Mucosa of descending colon (tissue), 3 donors: ENCODE measurements at places on chromosomes 12 and 14.

DNA sequence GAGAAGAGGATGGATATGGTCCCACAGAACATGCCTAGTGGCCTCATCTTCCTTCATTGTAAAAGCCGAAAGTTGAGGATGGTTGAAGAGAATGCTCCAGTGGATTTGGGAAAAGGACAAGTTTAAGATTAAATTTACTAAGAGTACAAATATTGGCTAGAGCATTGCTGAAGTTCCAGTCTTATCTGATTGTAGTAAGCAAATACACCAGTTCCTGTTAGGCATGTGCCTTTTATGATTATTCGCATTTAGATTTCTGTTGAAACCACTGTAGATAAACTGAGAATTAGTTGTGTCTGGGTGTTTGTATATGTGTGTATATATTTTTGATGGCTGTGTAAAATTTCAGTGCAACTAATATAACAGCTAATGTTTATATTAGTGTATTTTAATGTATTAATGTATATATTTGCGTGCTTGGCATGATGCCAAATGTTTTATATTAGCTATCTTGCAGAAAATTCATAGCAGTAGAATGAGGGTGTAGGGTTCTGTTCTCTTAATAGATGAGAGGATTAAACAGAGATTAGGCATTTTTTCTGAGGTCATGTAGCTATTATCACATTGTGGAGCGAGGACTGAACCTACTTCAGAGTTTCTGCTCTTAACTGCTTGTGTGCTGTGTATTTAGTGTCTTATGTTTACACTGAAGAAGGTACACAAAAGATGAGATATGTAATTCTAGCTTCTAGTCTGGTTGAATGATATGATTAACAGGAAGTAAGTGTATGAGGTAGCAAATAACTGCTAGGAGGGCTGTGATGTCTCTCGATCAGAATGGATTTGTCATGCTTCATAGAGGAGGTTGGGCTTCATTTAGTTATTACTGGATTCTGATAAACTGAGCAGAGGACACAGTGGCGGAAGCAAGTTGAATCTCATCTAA, 21.1 kb downstream of the FKBP3 start:
- no peak for DNase-seq

DNA sequence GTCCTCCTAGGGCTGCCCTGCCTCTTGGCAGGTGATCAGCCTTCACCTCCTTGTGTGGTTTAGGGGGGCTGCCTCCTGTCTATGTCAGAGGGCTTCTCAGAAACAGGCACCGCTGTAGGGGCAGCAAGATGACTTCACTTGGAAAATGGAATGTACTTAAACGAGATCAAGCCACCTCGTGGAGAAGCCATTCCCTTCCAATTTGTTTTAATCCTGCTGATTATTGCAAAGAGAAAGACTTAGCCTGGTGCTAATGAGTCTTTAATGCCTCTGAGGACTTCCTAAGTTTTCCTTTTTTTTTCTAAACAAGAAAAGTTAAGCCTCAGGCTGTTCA, 62.3 kb upstream of the RFLNA start:
- DNase-seq = no peak

DNA sequence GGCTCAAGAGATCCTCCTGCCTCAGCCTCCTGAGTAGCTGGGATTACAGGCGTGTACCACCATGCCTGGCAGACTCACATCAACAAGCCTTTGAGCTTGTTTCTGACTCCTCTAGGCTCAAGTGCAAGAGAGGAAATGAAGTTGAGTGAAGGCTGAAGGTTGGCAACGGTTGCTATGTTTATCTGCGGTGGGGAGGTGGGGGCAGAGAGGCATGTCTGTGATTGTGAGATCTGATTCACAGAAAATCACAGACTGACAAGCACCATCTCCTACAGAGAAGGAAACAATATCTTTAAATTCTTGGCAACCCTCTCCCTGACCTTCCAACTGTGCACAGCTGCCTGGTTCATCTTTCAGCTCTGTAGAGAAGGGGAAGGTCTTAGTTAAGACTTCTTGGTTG, 22.1 kb upstream of the NINJ2 start:
- DNase-seq = peak; percentile 47

DNA sequence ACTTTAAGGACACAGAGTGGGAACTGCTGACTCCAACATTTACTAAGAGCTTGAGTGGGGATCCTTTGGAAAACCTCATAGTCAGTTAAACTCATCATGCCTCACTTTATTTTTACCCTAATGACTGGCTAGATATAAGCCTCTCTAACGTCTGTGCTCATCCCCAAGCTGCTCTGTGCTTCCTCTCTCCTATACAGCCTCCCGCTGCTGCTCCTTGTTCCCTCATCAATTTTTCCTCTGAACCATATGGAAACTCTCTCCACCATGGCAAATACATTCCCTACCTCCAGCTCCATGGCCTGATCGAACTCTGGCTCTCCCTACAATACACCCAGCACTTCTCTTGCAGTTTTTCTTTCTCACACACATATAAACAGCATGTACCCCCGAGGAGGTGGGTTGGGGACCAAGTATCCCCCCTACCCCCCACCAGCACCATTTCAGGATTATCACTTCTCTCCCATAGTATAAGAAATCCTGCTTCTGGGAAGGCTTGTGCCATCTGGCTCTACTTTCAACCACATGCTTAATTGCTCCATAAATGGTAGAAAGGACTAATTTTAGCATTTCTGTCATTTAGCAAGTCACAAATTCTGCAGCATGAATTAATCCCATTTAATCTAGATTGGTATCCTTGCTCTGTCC, 39.2 kb upstream of the DYRK2 start:
- DNase-seq = no peak

GRCh38 chr14:101043891-101044290, 140.4 kb upstream of the RTL1 start:
- DNase-seq = no peak

- DNase-seq = no peak
These were observed 38.4 kb downstream of the LRP6 start for GRCh38 chr12:12228402-12228801.

DNA sequence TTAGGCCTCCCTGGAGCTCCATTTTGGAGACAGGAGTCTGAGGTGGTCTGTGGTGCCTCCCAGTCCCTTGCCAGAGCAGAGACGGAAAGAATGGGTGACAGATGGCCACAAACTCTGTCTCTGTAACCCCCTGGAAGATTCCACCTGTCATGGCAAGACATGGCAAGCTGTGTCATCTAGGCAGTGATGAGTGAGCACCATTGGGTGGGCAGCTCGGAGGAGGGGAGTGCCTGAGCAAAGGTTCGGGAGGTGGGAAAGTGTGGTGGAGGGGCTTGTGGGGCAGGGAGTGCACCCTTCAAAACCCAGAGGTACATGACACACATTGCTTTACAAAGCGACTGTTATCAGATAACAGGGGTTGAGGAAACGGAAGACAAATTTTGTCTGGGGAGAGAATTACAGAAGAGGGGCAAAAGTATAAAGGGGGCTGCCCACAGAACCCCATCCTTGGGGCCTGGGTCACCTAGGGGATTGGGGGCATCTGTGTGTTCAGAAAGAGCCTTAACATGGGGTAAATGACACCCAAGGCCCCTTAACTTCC, 3.5 kb downstream of the RIN3 start:
- DNase-seq = no peak

- DNase-seq = no peak
These were observed 76.3 kb downstream of the SCAF11 start for GRCh38 chr12:45914090-45914489.

DNA sequence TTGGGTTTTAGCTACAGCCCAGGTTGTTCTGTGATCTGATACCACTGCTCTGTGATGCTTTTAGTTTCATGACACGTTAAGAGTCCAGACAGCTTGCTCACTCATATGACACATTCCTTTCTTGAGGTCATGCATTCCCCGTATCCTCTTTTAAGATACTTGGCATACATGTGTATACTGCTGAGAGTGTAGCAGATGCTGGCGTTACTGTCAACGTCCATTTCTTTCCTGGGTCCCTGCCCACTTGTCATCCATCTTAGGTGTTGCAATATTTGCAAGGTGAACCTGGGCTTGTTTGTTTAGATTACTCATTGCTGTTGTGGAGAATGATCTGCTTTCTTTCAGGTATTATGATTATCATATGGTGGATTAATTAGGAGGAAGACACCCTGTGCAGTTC, 9.1 kb upstream of the EMP1 start:
- DNase-seq = no peak

- DNase-seq = no peak
These were observed 2.0 kb downstream of the POP5 start for GRCh38 chr12:120579179-120579578.

DNA sequence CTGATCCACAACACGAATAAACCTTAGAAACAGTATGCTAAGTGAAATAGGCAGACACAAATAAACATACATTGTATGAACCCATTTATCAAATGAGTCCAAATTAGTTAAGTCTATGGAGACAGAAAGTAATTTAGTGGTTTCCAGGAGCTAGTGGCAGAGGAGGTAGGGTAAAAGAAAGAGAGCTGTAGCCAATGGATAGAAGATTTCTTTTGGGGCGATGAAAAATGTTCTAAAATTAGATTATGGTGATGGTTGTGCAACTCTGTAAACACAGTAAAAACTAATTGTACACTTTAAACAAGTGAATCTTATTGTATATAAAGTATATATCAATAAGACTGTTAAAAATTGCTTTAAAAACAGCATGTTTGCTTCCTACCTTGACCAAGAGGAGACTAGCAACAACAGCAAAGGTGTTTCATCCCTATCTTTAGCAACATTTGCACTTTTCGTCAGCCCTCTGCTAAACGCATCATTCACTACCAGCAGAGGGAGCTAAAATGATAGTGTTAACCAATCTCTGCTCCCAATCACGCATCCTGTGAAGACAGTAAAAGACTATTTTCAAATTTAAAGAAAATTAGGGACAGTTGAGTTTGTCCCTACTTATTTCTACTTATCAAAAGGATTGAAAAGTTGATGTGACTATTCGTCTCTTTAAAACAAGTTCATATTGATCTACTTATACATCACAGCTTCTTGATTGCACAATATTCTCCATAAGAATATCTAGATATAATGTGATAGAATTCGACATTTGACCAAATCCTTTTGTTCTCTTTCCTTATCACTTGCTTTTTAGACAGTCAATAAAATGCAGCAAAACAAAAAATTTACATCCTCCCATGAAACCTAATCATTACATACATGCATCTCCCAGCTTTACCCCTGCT, 24.0 kb upstream of the LGR5 start:
- no peak for DNase-seq

DNA sequence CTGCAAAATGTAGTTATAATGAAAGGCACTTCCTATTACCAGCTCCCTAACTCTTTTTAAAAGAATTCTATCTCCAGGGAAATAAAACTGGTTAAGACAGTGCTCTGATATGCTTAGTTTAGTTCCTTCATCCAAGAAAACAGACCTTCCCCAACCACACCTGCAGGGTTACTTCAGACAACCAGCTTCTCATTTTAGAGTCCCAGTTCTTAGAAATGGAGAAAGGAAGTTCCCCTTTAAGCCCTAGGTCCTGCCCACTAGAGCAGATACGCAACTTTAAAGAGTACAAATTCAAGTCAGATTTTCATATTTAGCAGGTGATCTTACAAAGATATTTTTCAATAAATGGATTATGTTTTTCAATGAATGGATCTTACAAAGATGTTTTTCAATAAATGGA, 4.4 kb upstream of the WSB2 start:
- DNase-seq = no peak

DNA sequence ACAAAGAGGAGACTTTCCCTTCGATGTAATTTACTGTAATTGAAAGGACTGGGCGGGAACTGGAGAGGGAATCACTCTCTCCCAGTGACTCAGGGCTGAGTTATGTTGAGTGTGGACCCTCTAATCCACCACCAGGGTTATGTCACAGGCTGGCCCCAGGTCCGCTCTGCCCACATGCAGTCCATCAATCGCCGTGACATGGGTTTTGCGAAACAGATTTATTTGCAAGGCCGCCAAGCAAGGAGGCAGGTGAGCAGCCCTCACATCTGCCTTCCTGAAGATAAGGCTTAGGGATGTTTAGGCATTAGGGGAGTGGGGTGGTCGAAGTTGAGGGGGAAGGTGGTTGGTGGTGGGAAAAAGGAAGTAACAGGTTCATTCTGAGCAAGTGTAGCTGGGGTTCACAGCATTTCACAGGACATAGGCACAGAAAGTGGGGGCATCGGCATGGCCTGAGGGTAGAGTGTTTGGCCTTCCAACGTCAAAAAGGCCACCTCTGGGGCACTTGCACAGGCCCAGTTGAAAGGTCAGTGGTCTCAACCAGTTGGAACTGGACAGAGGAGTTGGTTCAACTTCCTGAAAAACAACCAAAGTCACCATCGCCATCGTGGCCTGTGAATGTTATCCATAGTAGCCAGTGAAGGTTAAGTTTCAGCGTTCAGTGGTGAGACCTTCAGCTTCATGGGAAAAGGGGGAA, 66.9 kb downstream of the DNAH10 start:
- DNase-seq = no peak

- no peak for DNase-seq
These were observed 35.1 kb downstream of the SPX start for GRCh38 chr12:21561158-21561557.
